ENCODE measurements at places on chromosomes 6 and 20.

- H3K4me1 ChIP-seq = peaks cover 18% of the 10 kb centered on the region
- no peak for DNase-seq
- H3K27ac ChIP-seq = no peak overlapping the region
- no peaks in the 10 kb centered on the region for H3K27me3 ChIP-seq
Measured at GRCh38 chr6:129679275-129679674, 30.7 kb downstream of the ARHGAP18 start.

- no peaks in the 10 kb centered on the region for H3K4me1 ChIP-seq
- no peaks in the 10 kb centered on the region for H3K27me3 ChIP-seq
- no peaks in the 10 kb centered on the region for H3K36me3 ChIP-seq
- H3K4me3 ChIP-seq = no peak overlapping the region
- no peak for DNase-seq
Measured at GRCh38 chr20:38827770-38828281, 22.3 kb downstream of the PPP1R16B start.

GRCh38 chr20:22815603-22816315 is 219.4 kb upstream of the SSTR4 start:
- no peaks in the 10 kb centered on the region for H3K36me3 ChIP-seq
- H3K4me1 ChIP-seq = peaks cover 27% of the 10 kb centered on the region
- no peak for DNase-seq
- H3K27me3 ChIP-seq = no peaks in the 10 kb centered on the region

DNA sequence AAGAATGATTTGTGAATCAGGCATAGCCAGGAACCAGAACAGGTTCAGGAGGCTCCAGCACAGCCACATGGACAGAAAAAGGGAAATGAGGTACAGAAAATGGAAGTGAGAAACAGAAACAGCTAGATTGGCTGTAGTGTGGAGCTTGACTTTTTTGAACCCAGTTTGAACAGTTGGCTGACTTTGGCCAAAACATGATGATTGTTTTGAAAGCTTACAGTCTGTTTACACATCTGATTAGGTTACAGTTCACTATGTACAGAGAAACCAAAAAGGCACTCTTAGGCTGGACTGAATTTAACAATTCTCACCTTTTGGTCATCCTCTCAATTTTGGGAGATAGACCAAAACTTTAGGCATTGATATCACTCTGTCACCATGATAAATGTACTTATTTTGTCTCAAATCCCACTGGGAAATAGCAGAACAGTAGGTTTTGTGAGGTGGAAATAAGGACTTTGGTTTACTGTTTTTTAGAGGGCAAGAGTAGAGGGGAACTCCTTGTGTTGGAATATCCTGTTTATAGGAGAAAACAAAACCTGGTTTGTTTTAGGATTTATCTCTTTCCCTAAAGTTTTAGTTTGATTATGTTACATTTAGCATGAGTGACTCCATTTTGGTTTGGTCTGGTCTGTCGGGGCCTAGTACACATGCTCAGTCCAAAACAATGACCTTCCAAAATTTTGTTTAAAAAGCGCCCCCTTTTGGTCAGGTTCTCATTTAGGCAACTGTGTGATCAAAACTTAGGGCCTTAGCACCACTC is 123.1 kb downstream of the OLIG3 start:
- H3K27ac ChIP-seq = no peak overlapping the region
- no peak for DNase-seq
- H3K36me3 ChIP-seq = no peaks in the 10 kb centered on the region
- no peak overlapping the region for H3K4me3 ChIP-seq

- H3K27me3 ChIP-seq = peaks cover 35% of the 10 kb centered on the region
- DNase-seq = no peak
- H3K27ac ChIP-seq = no peak overlapping the region
- H3K36me3 ChIP-seq = no peaks in the 10 kb centered on the region
- no peak overlapping the region for H3K4me3 ChIP-seq
- no peaks in the 10 kb centered on the region for H3K4me1 ChIP-seq
Measured at GRCh38 chr6:2978923-2979322, 7.6 kb upstream of the SERPINB6 start.

DNA sequence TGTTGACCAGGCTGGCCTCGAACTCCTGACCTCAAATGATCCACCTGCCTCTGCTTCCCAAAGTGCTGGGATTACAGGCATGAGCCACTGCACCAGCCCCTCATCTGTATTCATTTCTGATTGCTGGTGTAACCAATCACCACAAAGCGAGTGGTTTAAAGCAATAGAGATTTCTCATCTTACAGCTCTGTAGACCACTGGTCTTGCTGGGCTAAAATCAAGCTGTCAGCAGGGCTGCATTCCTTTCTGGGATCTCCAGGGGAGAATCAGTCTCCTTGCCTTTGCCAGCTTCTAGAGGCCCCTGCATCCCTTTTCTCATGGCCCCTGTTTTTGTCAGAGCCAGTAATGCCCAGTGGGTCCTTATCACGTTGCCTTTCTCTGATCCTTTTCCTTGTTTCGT is 49.9 kb upstream of the PMEPA1 start:
- no peak overlapping the region for H3K4me3 ChIP-seq
- DNase-seq = no peak
- H3K36me3 ChIP-seq = no peaks in the 10 kb centered on the region
- peaks cover 10% of the 10 kb centered on the region for H3K27me3 ChIP-seq

DNA sequence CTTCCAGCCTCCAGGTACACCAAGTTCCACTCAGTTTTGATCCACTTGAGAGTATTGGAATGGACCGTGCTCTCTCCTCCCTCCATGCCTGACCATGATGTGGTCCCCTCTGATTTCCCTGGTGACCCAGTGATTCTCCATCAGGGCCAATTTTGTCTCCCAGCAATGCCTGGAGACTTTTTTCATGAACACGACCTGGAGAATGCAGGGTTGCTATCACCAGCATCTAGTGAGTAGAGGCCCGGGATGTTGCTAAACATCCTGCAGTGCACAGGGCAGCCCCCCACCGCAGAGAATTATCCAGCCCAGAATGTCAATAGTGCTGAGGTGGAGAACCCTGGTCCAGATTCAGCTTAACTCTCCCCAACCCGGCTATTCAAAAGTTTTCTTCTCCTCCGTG is 134.0 kb upstream of the RREB1 start:
- no peaks in the 10 kb centered on the region for H3K4me1 ChIP-seq
- H3K27me3 ChIP-seq = no peaks in the 10 kb centered on the region
- H3K36me3 ChIP-seq = no peaks in the 10 kb centered on the region
- DNase-seq = no peak

DNA sequence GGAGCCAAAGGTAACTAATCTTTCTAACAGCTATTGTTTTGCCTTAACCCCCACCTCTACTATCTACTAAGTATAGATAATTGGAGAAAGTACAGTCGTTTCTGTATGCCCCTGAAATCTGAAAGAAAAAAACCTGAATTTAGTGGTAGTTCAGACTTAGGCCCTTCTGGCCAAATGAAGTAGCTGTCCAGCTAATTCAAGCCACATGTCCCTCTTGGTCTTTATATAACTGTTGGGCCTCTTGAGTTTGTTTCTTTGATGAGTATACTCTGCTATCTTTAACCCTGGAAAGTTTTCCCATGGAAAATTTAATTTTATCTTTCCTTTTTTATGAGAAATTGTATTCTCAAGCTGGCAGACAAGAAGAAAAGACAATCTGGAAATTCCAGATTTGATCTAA is 73.0 kb upstream of the FAM8A1 start:
- H3K27ac ChIP-seq = no peak overlapping the region
- no peaks in the 10 kb centered on the region for H3K27me3 ChIP-seq
- no peak for DNase-seq

DNA sequence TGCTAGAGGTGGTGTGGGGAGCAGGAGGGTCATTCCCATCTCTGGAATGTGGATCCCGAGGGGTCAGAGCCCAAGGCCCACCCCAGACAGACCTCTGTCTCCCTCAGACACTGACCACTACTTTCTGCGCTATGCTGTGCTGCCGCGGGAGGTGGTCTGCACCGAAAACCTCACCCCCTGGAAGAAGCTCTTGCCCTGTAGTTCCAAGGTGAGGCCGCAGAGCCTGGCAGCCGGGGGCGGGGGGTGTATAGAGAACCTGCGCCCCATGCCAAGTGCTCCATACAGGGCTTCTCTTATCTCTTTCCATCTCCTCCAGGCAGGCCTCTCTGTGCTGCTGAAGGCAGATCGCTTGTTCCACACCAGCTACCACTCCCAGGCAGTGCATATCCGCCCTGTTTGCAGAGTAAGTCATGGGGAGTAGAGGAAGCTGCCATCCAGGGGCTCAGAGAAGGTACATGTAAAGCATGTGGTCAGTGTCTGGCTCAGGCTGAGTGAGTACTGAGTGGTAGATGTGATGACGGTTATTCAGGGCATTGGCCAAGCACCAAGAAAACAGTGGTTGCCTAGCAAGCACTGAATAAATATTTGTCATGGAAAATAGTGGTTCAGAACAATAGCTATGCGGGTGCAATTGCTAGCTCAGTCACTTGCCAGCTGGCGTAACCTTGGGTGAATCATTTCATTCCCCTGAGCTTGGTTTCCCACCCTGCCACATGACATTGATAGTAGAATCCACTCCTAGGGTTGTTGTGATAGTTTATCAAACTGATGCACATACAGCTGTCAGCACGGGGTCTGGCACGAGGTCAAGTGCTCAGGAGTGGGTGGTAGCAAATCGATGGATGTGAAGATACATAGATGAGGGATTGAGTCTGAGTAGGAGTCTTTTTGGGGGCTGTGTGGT is 3.5 kb downstream of the PIGT start:
- no peaks in the 10 kb centered on the region for H3K27me3 ChIP-seq
- DNase-seq = no peak
- H3K4me3 ChIP-seq = no peak overlapping the region
- peaks cover 36% of the 10 kb centered on the region for H3K4me1 ChIP-seq
